ENCODE measurements at places on chromosomes 12 and 14.

DNA sequence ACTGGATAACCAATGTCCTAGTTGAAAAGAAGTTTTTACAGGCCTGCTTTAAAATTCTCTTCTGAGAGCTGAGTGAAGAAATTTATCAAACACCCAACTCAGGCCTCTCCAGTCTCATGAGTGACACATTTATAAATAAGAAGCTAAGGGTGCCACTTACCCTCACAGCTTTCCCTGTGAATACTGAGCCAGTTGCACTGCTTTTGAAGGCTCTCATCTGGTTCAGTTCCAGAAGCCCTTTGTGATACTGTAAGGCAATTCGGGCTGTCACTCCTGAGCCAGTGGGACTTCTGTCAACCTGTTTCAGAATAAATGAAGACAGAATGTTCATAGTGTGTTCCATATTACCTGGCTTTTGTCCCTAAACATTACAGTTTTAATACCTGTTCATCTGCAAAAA is 8.5 kb downstream of the L3HYPDH start:
- no peak for DNase-seq

DNA sequence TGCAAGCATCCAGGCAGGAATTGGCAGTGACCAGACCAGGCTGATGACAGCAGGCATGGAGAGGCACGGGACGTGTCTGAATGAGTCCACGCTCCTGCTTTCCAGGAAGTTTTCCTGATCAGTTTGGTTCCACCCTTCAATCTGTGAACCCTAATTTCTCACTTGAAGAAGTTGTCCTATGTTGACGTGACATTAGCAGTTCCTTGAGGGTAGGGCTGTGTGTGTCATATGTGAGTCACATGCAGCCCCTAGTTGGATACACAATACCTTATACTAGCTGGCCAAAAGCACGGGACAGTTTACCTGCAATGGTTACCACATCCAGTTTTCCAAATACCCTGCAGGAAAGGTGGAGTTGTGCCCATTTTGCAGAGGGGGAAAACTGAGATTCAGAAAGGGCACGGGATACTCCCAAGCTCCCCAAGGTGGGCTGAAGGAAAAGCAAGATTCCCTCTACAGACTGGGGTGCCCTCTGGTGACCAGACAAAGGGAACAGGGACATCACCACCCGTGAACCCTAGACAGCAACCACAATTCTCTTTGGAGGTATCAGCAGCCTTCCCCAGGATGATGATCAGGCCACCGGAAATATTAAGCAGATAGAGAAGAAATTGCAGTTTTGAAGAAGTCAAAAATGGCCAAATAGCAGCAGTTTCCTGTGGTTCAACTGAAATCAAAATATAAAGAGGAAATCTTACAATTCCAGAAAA is 194.5 kb downstream of the PHETA1 start:
- no peak for DNase-seq

- DNase-seq, result no peak
Measured at GRCh38 chr14:103384450-103385151, 614 bp upstream of the MARK3 start.

GRCh38 chr12:85559536-85559935 is 276.7 kb downstream of the RASSF9 start:
- DNase-seq, result no peak

- no peak for DNase-seq
Measured at GRCh38 chr14:91374287-91374878, 43.2 kb downstream of the CCDC88C start.

- DNase-seq, result no peak
Measured at GRCh38 chr12:59389968-59390576, 205.8 kb upstream of the SLC16A7 start.

DNA sequence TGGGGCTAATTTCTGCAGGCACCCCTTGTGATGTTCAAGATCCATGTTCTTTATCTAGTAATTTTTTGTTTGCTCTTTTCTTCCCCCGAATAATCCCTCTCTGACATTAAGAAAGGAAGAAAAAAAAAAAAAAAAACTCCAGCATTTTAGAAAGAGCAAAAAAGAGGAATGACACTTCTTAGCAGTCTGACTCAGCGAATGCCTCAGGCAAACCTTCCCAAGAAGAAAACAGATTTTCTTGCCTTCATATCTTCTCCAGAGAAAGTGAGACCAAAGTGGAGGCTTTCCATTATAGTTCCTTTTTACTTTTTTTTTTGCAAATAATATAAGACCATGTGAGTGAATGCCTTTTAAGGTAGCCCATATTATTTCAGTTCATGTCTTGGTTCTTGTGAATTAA is 479.0 kb upstream of the SYT1 start:
- DNase-seq, result no peak

- DNase-seq, result no peak
Measured at GRCh38 chr14:57382283-57382682, 8.1 kb upstream of the NAA30 start.

DNA sequence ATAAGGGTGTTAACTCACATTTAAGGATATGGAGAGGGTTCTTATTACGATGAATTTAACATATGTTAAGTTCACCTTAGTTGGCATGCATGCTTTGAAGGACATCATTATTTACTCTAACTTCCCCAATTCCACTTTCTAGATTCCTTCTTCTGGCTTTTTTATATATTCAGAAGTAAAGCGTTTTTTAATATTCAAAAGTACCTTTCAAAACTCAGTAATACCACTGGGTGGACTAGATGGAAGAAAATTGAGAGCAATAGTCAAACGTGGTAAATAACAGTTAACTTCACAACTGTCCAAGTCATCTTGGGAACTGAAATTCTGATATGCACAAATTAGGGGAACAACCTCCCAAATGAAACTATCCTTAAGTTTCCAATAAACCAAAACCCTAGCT is 9.1 kb downstream of the SINHCAF start:
- DNase-seq, result no peak

DNA sequence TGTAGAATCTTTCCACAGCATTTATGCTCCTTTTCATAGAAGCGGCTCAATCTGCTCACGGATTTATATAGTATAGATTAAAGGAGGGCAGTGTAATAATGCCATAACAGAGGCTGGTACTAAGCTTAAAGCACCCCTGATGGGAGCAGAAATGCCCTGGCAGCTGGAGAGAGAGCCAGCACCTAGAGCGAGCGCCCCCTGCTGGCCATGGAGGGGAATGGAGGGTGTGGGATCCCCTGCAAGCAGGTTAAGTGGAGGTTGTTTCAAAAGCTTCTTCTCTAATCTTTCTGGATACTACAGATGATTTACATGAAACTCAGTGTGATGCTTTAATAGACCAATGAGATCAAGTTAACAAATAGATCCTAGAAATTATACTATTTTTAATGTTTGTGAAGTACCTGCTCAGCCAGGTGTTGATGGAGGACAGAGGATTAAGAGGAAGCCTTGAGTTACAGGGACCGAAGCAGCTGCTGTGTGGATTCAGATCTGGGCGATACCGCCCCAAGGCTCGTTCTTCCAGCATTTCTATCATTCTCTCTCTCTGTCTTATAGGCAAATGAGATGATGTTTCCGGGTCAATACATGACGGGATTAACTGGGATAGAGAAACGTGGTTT is 1519.3 kb upstream of the TMEM132C start:
- DNase-seq, result no peak

- DNase-seq, result no peak
Measured at GRCh38 chr14:26370115-26370514, 227.7 kb downstream of the NOVA1 start.

- DNase-seq, result no peak
Measured at GRCh38 chr14:102734436-102734835, 42.8 kb upstream of the TRAF3 start.

DNA sequence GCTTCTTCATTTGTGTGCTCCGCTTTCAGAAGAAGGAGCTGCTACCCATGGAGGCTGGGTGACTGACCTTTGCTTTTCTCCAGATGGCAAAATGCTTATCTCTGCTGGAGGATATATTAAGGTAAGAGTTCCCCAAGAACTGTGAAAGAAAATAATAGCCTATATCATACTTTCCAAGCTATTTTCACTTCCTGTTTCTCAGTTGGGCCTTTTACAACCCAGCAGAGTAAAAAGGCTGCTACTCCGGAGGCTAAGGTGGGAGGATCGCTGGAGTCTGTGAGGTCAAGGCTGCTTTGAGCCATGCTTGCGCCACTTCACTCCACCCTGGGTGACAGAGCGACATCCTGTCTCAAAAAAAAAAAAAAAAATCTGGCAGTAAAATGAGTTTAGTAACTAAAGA is 82.1 kb downstream of the APAF1 start:
- DNase-seq, result no peak

GRCh38 chr14:96109596-96110355 is 70.6 kb downstream of the C14orf132 start:
- DNase-seq, result no peak

DNA sequence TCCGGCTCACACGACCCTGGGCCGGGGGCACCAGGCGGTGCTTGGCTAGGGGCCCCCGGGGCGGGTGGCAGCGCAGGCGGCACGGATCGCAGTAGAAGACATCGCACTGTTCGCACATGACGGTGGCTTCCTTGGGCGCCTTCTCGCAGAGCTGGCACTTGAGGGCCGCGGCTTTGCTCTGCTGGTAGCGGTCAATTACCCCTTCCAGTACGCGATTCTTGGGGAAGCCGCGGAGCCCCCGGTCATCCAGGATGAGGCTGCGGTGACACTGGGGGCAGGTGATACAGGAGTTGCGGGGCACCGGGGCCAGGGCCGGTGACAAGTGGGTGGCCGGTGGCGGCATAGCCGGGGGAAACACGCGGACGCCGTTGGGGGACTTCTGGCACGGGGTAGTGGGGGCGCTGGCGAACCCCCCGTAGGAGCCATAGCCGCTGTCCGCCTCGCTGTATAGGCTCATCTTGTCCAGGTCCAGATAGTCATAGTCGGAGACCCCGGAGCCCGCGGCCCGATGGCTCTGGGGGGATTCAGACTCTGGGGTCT is 553 bp downstream of the TRIM9 start:
- DNase-seq, result no peak

GRCh38 chr12:91636721-91637120 is 454.1 kb upstream of the DCN start:
- DNase-seq, result no peak

- no peak for DNase-seq
Measured at GRCh38 chr12:27221625-27222387, 22.3 kb upstream of the STK38L start.

DNA sequence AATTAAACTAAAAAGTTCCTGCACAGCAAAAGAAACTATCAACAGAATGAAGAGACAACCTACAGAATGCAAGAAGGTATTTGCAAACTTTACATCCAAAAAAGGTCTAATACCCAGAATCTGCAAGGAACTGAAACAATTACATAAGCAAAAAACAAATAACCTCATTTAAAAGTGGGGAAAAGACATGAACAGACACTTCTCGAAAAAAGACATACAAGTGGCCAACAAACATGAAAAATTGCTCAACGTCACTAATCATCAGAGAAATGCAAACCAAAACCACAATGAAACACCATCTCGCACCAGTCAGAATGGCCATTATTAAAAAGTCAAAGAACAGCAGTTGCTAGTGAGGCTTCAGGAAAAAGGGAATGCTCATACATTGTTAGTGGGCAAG is 15.2 kb downstream of the PDE6H start:
- DNase-seq, result no peak

- DNase-seq, result no peak
Measured at GRCh38 chr12:26162174-26162573, 33.2 kb upstream of the SSPN start.

GRCh38 chr12:99670635-99671034 is 23.1 kb downstream of the GARIN6 start:
- no peak for DNase-seq

GRCh38 chr14:94117856-94118255 is 7.3 kb downstream of the IFI27 start:
- DNase-seq, result no peak

- no peak for DNase-seq
Measured at GRCh38 chr14:74911704-74912103, 11.4 kb downstream of the RPS6KL1 start.

GRCh38 chr12:30945443-30946164 is 19.1 kb downstream of the TSPAN11 start:
- no peak for DNase-seq

GRCh38 chr12:26402648-26403047 is 207.3 kb downstream of the SSPN start:
- DNase-seq, result no peak

GRCh38 chr14:36512585-36513003 is 7.4 kb downstream of the NKX2-1 start:
- no peak for DNase-seq

GRCh38 chr12:3871356-3871755 is 1.8 kb downstream of the PARP11 start:
- no peak for DNase-seq

- no peak for DNase-seq
Measured at GRCh38 chr12:107859367-107859766, 84.9 kb downstream of the ASCL4 start.

DNA sequence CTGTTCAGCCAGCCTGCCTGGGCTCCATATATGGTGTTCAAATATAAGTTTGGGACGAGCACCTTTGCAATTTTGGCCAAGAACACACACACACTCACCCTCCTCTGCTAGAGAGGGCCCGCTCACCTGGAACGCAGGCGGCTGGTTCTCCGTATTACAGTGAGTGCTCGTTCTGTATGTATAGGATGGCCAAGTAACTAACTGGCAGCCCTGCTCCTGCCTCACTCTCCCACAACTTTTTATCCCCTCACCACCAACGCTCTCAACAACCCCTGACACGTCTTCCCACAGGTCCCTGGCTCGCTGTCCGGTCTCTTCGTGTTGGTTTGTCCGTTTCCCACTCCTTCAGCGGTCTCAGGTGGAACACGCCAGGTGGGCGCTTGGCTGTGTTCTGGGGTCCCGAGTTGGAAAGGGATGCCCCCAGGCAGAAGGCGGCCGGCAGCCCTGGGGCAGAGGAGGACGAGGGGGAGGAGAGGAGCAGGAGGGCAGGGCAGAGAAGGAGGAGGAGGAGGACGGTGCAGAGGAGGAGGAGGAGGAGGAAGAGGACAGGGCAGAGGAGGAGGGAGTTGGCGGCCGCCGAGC is 398 bp upstream of the MSRB3 start:
- no peak for DNase-seq

DNA sequence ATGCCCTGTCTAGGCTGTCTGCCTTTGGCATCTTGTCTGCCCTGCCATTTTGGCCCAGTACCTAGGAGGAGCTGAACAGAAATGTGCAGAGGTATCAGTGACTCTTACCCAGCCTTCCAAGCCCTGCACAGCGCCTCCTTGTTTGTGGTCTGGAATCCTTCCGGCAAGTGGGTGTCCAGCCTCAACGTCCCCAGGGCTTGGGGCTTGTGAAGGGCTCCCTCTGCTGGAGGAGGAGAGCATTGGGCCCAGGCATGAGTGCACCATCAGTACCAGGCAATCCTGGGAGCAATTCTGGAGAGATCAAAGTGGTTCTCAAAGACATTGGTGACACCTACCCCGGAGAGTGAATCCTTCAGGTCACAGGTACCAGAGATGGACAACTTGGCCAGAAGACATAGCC is 2.4 kb upstream of the TCL1B start:
- no peak for DNase-seq

DNA sequence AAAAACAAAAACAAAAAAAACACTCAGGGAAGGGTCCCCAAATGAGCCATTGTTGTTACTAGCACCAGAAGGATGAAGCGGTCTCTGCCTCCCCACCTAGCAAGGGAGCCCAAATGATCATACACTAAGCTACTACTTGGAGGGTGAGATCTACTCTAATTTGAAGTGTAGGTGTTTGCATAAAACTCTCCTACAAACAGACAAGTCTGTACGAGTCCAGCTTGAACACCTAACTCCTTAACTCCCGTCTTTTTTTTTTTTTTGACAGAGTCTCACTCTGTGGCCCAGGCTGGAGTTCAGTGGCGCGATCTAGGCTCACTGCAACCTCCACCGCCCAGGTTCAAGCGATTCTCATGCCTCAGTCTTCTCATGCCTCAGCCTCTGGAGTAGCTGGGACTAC is 132.6 kb downstream of the PPM1H start:
- DNase-seq, result no peak

GRCh38 chr12:26282339-26282940 is 87.1 kb downstream of the SSPN start:
- no peak for DNase-seq

GRCh38 chr12:32083489-32083888 is 23.2 kb upstream of the BICD1 start:
- no peak for DNase-seq

All from NCI-H1048 (cell line).